Tongue (tissue), 3 donors: ENCODE measurements at places on chromosomes 3 and 15.

- no peak for DNase-seq
Measured at GRCh38 chr15:95577927-95578326, 752.6 kb upstream of the NR2F2 start.

- DNase-seq = peak; percentile 92
Measured at GRCh38 chr3:112390783-112391641, 58.1 kb downstream of the CD200 start.

DNA sequence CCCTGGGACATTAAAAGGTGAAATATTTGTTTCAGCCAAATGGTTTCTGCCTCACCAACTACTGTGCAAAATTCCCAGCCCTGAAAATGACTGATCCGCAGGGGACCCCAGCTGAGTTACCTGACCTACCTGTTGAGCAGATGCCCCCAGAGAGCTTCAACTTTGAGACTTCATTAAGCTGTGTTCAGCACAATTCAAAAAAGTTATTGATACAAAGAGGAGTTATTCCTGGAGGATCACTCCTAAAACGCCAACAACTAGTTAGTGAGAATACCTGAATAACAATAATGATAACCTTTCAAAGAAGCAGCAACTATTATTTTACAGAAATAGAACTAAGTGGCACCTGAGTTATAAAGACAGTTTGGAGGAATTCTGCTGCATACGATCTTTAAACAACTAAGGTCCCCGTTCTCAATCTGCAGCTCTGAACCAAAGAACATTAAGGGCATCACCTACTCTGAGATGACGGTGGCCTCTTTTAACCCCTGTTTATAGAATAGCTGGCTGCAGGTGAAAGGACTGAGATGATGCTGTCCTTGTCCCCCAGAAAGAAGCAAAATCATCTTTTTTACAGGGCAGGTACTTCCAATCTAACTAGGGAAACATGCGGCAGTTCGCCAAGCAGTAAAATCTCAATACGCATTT is 659 bp downstream of the GADL1 start:
- no peak for DNase-seq

- no peak for DNase-seq
Measured at GRCh38 chr3:22959593-22959992, 243.5 kb upstream of the UBE2E2 start.

DNA sequence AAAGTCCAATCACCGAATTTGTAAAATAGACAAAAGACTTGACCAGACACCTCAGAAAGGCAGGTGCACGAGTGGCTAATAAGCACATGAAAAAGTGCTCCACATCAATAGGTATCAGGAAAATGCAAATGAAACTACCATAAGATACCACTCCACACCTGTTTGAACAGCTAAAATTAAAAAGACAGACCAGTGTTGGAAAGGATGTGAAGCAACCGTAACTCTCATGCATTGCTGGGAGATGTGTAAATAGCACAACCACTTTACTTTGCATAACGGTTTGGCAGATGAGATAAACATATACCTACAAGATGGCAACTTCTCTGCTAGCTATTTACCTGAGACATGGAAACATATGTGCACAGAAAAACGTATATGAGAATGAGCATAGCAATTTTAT is 56.9 kb downstream of the CADPS start:
- no peak for DNase-seq

GRCh38 chr15:36230776-36231175 is 348.6 kb upstream of the CDIN1 start:
- DNase-seq = no peak

DNA sequence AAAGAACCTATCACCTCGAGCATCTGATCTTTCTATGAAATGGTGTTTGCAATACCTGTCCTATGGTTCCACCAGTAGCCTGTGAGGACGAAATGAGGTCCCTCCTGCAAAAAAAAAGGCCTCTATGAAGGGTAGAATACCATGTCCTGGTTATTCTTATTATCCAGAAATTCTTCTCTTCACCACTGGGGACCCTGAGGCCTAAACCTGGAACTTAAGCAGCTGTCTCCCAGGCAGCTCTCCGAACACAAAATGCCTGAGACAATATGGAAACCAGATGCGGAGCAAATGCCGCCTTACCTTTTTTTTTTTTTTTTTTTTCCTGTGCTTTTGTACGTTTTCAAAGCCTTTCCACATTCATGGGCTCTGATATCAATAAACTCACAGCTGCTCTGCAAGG is 62.1 kb upstream of the WNT5A start:
- DNase-seq = peak; percentile 83

- DNase-seq = no peak
Measured at GRCh38 chr3:131329774-131330173, 51.8 kb upstream of the NUDT16 start.

DNA sequence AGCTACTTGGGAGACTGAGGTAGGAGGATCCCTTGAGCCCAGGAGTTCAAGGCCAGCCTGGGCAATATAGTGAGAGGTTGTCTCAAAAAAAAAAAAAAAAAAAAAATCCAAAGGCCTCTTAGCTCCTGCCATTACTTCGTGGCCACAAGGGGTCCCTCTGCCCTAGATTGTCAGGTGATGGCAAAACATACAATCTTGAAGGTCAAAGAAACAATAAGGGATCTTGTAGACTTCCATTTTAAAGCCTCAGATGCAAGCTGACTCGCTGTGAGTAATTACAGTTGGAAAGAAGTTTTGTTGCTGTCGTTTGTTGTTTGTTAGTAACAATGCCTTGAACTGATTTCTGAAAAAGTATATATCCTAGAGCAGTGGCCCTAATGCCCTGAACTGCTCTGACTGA is 55.9 kb upstream of the PLCL2 start:
- DNase-seq = no peak

- DNase-seq = no peak
Measured at GRCh38 chr3:55002416-55002930, 74.6 kb upstream of the LRTM1 start.

GRCh38 chr3:179688850-179689249 is 36.0 kb downstream of the USP13 start:
- no peak for DNase-seq

GRCh38 chr3:2783261-2783660 is 326.9 kb downstream of the IL5RA start:
- DNase-seq = no peak

GRCh38 chr3:100269410-100270214 is 8.8 kb downstream of the TBC1D23 start:
- no peak for DNase-seq
